ENCODE measurements at places on chromosomes 6 and 20.
A peak's percentile ranks its signal among the peaks of the same experiment; 100 is the strongest.

GRCh38 chr20:20395903-20396568, 28.1 kb downstream of the INSM1 start:
- no peak for DNase-seq

GRCh38 chr20:46255440-46256104, 52.7 kb downstream of the CDH22 start:
- DNase-seq = no peak

DNA sequence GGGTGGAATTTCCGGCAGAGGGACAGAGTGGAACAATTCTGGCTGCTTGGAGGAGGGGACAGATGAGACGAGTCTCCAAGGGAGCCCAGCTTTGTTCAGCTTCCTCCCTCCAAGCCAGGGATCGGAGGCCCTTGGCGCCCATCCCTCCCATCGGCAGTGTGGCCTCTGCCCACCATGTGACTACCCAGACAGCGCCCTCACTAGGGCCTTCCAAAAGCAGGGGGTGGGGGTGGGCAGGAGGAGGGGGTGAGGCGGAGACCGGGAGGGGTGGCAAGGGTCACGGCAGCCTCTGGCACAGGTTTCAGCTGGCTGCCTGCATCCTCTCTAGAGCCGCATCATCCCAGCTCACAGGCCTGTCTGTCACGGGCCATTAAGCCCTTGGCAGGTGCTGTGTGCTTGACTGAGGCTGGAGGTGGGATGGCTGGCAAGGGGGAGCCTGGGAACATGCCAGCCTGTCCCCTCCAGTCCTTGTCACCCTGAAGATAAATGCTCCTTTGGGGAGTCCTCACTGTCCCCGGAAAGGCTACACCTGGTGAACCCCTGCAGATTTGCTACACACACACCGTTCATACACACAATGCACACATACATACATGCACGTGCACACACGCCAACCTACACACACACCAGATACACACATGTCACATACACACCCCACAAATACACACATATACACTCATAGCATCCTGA, 6.2 kb upstream of the FGD2 start:
- no peak for DNase-seq

GRCh38 chr6:26329763-26330511, 35.1 kb upstream of the BTN3A2 start:
- no peak for DNase-seq

GRCh38 chr20:10963717-10964266, 290.0 kb upstream of the JAG1 start:
- DNase-seq = no peak

GRCh38 chr20:33474097-33474873, 15.6 kb upstream of the CBFA2T2 start:
- no peak for DNase-seq

DNA sequence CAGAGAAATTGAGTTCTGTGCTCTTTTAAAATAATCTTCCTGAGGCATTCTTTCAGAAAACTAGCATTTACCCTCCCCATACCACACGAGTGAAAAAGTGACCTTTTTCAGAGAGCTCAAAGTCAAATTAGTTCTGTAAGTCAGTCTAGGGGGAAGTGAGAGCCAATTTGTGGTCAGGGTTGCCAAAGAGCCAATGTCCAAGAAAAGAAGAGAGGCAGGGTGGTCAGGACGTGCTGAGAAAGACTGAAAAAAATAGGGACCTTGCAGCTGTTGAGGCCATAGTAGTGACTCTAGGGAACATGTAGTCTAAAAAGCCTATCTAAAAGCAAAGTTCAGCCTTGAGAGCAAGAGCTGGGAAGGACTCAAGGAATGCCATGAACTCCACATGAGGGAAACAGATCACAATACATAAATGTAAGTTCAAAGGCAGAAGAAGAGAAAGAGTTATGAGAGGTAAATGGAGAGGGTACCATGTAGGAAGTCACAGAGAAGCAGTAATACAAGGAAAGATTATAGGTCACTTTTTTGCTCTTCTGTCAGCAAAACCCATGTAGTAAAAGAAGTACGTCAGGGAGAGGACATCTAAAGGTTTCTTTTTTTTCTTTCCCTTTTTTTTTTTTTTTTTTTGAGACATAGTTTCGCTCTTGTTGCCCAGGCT, 565.1 kb upstream of the FLRT3 start:
- DNase-seq = no peak

DNA sequence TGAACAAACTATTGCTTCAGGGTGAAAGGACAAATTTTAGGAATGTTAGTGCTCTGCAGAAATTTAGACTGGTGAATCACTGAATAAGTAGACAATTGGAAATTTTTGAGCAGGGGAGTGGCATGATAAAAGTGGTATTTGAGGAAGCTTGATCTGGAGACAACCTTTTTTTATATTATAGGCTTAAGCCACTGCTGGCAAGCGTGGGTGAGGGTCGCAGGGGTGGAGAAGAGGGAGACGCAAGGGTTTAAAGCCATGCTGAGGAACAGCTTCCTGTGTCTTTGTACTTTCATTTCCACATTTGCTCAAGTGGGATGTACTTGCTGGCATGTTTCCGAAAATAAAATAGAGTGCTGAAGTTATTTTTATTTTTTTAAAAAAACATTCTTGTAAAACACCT, 23.7 kb downstream of the NCOA7 start:
- DNase-seq = no peak

DNA sequence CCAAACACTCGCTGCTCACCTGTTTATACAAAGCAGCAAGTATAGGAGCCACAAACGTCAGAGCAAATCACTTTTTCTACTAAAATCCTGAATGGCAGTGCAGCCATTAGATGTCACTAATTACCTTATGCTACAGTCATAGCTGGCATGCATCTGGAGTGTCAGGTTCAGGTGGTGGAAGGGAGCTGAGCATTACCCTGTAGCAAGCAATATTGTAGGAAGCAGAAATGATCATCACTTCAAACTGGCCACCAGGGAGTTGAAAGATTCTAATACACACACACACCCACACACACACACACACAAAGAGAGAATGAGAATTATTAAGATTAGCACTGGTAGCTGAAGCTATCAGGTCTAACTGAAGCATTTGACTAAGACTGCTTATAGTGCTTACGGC, 75.8 kb downstream of the EFHC1 start:
- no peak for DNase-seq

- peak; percentile 6 for DNase-seq
Observed at GRCh38 chr6:87742106-87742505, 40.1 kb upstream of the AKIRIN2 start.

DNA sequence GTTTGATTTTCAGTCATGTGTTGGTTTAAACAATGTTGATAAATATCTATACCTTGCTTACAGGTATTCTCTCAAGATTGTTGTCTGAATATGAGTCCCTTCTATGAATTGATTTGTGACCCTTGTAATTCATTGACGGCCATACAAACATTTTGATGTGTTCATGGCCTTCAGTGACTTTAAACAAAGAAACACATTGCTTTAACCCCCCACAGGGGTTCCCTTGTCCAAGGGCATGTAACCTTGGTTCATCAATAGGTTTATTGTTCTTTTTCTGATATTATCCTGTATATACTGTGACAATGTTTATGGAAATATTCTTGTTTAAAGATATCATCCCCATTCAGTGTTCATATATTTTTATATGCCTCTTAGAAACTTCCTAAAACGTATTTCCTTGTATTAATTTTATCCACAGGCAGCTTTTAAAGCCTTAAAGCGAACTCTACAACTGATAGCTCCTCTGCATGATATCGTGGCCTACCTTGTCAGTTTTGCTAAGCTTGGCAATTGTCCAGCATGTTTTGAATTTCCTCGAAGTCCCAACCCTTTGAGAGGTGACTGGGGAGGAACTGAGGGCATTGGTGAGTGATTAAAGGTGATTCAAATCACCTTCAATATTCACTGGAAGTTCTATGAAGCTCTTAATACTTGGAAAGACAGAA, 87.0 kb downstream of the CD164 start:
- DNase-seq = no peak

DNA sequence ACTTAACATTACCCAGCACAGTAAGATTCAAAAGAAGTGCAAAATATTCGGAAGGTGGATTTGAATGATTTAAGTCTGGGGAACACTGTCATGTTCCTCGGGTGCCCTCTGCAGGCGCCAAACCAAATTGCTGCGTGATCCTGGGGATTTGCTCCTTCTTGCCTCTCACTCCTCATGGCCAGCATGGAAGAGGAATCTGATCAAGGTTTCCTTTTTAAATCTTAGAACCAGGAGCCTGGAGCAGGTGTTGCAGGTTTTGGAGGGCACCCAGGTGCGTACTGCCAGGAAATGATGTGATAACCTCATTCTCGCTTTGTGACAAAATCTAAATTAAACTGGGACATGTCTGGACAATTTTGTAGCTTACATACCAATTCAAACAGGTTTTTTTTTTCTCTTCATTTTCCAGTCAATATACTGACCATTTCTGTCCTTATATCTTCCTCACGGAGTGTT, 8.1 kb upstream of the PFDN4 start:
- DNase-seq = peak; percentile 57

GRCh38 chr20:2338411-2339066, 42.2 kb upstream of the TGM6 start:
- DNase-seq = no peak

DNA sequence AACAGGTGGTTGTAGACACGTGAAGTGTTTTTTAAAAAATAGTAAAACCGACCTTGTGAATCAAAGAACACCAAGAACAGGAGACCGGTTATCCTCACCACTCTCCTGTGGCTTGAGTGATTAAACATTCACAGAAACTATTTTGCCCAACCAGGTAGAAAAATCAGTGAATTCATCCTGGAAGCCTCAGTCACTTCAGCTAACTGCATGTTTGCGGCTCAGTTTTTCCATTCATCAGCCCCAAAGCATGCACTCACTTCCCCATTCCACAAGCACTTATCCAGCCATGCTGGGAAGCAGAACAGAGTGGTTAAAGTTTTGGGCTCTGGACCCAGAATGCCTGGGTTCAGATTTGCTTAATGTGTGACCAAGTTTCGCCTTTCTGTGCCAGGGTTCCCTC, 2.4 kb downstream of the LRRN4 start:
- no peak for DNase-seq

DNA sequence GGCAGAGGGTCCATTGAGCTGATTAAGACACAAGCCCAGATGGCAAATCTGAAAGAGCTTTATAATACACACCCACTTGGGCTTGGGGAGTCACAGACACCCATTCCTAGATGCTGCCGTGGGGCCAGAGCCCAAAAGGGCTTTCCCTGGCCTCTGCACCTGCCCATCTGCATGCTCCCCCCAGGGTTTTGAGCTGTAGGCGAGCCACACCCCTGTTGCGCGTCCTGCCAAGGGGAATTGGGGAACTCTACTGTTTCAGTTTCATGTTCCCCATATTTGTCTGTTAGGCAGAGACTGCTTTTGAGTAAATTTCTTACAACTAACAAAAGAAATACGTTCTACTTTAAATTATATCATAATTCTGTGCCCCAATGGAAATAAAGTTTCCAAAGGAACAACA, 52.9 kb upstream of the FNDC1 start:
- no peak for DNase-seq

- no peak for DNase-seq
Observed at GRCh38 chr6:167109651-167110050, 13.2 kb upstream of the CCR6 start.

DNA sequence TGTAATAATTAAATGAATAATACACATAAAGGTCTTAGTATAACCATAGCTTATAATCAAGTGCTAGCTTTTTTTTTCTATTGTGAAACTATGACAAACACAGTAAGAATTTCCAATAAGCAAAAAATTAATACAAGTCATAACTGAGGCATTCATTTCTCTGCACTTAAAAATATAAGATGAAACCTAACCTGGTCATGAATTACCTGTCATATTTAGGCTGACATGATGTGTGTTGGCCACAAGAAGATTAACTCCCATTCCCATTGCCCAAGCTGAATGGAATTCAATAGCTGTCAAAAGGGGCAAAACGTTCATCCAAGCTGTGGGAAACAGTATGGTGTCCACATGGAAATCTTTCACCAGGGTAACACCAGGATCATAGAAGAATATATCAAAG, 5.4 kb downstream of the VNN2 start:
- DNase-seq = no peak

- DNase-seq = no peak
Observed at GRCh38 chr6:122170274-122170673, 229.2 kb upstream of the HSF2 start.

GRCh38 chr6:113011389-113011788, 664.3 kb downstream of the RFPL4B start:
- DNase-seq = no peak

GRCh38 chr6:30766461-30767157, 22.3 kb upstream of the IER3 start:
- DNase-seq = no peak

- DNase-seq = no peak
Observed at GRCh38 chr6:89494131-89494793, 61.3 kb downstream of the ANKRD6 start.

GRCh38 chr6:134480593-134480992, 162.7 kb upstream of the SGK1 start:
- DNase-seq = no peak
